ENCODE measurements at places on chromosomes 2 and 18.

DNA sequence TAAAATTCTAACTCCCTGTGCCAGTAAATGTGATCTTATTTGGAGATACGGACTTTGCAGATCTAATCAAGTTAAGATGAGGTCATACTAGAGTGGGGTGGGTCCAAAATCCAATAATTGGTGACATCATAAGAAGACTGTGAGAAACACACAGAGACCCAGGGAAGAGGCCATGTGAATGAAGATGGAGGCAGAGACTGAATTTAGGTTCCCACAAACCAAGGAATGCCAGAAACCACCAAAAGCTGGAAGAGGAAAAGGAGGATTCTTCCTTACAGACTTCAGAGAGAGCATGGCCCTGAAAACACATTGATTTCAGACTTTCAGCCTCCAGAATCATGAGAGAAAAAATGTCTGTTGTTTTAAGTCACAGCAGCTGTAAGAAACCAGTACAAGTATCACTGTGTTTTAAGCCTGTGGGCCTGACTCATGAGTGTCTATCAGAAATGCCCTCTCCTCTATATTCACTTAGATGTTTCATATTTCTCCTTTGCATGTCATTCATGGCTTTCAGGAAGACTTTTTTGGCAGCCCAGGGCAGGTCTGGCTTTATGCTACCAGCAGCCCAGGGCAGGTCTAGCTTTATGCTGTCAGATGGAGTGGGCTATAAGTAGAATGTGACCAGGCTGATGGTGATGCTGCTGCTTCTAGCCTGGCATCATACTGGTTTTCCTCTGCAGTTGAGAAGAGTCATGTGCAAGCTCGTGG, 100.0 kb downstream of the SPOPL start:
- no peak for DNase-seq

DNA sequence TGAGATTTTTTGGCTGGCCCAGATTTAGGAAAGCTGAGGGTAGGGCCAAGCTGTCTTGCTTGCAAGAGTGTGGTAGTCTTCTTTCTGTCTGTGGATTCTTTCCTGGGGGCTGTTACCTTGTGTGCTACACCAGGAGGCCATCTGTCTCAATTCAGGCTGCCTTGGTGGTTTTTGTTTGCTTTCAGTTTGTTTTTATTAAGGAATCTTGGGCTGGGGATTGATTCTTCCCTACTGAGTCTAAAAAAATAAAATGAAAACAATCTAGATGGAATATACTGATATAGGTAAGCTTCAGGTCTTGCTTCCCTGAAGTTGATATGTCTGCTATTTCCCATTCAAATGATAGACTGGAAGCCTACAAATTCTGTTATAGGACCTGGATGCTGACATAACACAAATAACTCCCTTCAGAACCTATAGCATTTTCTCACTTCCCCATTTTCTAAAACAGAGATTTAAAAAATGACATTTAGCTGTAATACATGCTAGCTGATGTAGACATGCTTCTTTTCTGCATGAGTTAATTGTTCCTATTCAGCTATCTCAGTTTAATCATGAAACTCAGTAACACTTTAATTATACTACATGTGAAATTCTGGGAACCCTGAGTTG, 5.3 kb downstream of the LHCGR start:
- DNase-seq, result no peak

DNA sequence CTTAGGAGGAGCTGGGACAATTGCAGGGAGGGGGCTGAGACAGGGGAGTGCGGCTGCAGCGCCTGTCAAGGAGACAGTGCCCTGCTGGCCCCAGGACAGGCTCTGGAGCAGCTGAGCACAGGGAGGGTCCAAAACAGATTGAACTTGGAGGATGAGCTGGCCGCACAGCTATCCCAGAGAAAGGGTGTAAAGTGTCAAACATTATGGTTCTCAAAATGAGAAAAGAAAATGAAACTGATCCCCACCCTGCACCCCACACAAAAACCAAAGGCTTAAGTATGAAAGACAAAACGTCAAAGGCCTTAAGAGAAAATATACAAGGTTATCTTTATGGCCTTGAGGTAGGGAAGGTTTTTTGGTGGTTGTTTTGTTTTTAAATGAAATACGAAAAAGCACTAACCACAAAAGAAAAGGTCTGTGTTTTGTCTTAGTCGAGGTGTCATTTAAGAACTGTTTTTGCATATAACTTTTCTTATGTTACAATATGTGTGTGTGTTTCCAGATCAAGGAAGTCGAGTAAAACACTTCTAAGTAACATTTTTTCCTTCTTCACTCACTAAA, 111.8 kb downstream of the HDAC4 start:
- DNase-seq, result no peak

DNA sequence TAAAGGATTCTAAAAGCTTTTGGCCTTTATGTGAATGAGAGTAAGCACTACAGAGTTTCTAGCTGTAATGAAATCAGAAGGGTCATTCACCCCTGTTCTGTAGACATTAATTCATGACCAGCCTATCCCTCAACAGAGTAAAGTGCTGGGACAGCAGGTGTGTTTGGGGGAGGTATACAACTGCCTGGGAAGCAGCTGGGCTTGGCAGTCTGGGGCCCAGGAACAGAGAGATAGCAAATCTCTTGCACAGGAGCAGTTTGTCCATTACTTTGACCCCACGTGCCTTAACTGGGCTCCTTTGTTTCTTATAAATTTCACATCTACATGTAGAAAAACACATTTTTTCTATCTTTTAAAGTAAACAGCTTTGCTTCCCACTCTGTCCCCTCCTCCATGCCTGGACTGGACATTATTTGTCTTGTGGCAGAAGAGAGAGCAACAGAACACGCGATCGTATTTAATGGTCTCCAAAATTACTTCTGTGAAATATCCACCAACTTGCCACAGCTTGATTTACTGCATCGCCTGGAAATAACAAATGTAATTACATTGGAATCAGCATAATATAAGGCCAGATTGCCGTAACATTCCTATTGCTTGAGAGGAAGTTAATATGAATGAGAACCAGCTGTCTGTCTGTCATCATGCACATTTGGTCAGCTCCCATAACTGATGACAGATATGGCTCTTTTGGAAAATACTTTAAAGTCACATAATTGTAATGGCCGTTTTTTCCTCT, 263.8 kb downstream of the RBM43 start:
- DNase-seq, result no peak

DNA sequence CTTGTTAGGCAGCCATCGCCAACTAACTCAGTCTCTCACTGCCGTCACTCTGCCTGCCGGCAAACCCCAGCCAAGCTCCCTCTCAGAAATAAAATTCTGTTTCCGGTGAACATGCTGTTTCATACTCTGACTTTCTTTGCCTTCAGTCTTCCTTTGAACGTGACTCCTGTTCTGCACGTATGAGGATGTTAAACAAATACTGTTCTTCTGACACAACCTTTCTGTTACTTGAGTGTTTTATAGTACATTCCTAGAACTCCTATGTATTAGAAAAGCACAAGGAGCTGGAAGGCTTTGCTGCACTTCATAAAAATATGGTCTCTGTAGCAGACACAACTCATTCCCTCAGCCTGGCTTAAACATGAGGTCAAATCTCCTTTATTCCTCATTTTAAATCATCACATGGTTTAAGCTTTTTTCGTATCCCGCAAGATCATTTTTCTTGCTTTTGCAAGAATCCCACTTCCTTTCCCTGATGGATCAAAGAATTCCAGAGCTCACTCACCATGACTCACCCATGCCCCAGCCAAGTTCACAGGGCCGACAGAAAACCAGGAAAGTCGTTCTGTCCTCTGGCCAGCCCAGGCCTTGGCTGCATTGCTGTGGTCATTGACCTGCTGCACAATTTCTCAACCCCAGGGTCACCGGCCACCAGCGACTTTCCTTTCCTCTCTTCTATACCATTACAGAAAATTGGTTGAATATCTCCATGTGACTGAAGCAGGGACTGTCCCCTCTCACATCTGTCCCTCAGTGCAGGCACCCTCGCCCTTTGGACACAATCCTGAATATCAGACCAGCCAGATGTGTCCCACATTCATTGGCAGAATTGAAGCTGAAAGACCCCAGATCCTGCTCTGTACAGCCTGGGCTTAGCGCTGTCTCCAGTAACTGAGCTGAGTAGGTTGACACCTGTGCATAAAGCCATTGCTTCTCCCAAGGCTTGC, 183.1 kb upstream of the ARL4C start:
- DNase-seq, result no peak

DNA sequence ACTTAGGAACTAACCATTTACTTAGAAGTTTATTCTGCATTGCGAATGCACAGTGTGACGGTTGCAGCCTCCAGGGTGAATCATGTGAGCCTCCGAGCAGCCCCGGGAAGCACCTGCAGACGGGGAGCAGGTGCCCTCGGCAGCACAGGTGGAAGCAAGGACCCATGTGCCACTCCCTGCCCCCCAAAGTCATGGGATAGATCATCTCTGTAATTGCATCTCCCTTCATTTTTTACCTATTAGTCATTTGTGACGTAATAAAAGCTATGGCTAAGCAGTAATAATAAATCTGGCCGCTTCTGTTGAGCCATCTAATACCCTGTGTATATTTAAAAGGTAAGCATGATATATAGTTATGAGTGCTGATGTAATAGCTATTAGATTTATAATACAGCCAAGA, 97.2 kb downstream of the PTGR3 start:
- no peak for DNase-seq

DNA sequence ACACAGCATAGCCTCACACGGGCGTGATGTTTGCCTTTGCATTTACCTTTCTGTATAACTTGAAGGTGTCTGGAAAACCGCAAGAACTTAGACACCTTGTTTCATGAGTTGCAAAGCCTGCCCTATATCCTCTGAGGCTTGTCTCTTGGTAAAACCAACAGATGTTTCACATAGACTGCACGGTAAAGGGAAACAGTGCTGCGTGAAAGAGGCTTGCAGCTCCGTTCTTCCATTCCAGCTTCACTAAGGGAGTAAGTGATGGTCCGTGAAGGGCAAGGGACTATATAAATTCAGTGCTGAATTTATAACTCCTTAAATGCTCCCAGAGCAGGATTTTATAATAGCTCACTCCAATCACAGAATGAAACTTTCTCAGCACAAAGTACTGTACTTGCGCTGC, 360.5 kb downstream of the SOX11 start:
- DNase-seq, result no peak

DNA sequence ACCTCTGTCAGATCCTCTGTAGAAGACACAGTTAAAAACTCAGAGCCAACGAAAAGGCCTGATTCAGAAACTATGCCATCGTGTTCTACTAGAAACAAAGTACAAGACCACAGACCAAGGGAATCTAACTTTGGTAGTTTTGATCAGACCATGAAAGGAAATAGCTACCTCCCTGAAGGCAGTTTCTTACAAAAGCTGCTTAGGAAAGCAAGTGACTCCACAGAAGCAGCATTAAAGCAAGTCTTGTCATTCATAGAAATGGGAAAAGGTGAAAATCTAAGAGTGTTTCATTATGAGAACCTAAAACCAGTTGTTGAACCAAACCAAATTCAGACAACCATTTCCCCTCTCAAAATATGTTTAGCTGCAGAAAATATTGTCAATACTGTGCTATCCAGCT, 58.2 kb downstream of the FSIP2 start:
- no peak for DNase-seq

DNA sequence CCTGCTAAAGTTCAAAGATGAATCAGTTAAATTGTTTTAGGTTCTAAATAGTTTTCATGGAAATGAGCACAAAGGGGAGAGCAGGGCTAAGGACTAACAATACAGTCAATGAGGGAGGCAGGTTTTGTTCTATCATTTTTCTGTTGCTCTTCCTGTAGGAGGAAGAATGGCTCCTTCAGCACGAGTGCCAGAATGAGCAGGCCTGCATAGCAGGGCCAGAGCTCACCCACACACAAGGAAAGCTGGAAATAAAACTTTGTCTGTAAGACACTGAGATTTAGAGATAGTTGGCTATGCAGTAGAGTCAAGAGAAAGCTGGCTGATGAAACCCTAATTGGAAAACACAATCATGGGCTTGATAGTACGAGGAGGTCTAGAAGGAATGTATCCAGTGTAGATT, 313.3 kb downstream of the MBD2 start:
- no peak for DNase-seq

DNA sequence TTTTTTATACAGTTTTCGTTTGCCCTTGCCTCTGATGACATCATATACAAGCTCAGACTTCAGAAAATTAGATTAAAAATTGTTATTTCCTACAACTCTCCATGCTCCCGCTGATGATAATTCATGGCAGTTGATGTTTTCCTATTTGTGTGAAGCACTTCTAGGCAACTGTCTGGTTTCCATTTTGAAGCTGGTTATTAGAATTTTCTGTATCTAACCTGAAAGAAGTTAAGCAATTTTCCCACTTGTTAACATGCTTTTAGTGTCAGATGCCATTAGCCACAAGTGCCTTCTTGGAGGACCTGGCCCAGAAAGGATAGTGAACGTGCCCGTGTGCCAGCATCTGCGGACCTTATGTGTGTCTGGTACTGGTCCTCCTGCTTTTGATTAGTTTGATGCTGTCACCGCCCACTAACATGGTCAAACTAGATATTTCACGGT, 347.6 kb upstream of the RAB12 start:
- DNase-seq, result no peak

GRCh38 chr2:228728961-228729360, 542.1 kb downstream of the PID1 start:
- no peak for DNase-seq

- no peak for DNase-seq
Measured at GRCh38 chr2:26492749-26493515, 15.0 kb upstream of the OTOF start.

- DNase-seq, result no peak
Measured at GRCh38 chr2:15172825-15173224, 388.3 kb downstream of the NBAS start.

DNA sequence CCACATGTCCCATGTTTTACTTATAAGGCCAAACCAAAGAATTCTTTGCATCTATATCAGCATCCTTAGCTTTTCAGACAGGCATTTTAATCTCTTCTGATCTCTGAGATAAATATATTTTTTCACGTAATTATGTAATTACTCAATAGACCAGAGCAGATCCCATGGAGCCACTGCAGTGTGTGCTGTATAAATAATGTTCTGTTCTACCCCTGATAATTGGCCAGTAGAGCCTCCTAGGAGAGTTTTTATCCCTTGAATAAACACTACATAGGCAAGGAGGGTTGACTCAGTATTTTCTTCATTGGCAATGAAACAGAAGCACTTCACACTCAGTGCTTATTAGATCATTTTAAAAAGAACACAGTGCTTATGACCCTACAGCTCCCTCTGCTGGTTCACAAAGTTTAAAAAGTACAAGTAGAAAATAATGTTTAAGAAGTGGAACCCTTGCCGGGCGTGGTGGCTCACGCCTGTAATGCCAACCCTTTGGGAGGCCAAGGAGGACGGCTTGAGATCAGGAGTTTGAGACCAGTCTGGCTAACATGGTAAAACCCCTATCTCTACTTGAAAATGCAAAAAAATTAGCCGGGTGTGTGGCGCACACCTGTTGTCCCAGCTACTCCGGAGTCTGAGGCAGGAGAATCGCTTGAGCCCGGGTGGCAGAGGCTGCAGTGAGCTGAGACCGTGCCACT, 91.9 kb downstream of the PPP1R1C start:
- no peak for DNase-seq
